ENCODE measurements at places on chromosomes 3 and 15. TPM values are rescaled to one million over a fixed set of nuclear protein-coding genes. Genes with fewer than 3 reads are reported as not detected.
A peak's percentile ranks its signal among the peaks of the same experiment; 100 is the strongest.

Gene MME
- polyA plus RNA-seq = 0.27 TPM

Gene PPP1R14D
- not detected for polyA plus RNA-seq

Gene ACP3
- polyA plus RNA-seq = 33.9 TPM

Gene CFAP92
- 0.19 TPM for polyA plus RNA-seq

Gene NUSAP1
- polyA plus RNA-seq = 1.7 TPM

Gene ERC2
- not detected for polyA plus RNA-seq

Gene MESP2
- polyA plus RNA-seq = 0.67 TPM

DNA sequence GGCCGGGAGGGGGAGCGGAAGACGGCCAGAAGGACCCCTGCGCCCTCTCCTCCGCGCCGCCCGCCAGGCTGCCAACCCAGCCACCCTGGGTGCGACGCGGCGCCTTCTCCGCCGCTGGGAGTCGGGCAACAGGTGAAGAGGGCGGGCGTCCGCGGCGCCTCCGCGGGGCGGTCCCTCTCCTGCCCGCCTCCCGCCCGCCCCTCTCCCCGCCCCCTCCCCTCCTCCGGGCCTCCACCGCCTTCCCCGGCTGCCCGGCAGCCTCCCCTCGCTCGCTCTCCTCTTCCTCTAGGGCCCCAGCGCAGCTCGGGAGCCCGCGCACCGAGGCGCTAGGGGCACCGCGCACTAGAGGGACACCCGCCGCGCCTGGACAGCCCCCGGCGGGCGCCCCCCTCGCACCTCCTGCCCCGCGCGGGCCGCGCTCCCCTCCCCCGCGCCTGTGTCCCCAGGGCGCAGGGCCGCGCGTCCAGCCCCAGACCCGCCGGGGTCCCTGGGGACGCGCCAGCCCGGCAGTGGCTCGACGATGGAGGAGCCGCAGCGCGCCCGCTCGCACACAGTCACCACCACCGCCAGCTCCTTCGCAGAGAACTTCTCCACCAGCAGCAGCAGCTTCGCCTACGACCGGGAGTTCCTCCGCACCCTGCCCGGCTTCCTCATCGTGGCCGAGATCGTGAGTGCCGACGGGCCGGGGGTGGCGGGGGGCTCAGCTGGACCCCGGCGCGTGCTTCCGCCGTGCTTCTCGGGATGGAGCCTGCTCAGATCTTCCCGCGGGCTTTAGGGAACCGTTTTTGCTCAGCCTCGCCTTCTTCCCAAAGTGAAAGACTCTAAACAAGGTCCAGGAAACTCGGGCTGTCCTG, at the start of gene CMTM8:
TSS of gene CMTM8 (plus strand) at position 228 of the 854 bp plus-strand sequence. CDS start at position 521, 293 bp downstream.
- peak within 1 kb of the TSS; percentile 80 for H3K4me3 ChIP-seq
- no peaks in the 10 kb centered on the region for H3K36me3 ChIP-seq
- DNase-seq = peak; percentile 57
- H3K27me3 ChIP-seq = peaks cover 16% of the 10 kb centered on the region
- H3K4me1 ChIP-seq = peaks cover 15% of the 10 kb centered on the region

DNA sequence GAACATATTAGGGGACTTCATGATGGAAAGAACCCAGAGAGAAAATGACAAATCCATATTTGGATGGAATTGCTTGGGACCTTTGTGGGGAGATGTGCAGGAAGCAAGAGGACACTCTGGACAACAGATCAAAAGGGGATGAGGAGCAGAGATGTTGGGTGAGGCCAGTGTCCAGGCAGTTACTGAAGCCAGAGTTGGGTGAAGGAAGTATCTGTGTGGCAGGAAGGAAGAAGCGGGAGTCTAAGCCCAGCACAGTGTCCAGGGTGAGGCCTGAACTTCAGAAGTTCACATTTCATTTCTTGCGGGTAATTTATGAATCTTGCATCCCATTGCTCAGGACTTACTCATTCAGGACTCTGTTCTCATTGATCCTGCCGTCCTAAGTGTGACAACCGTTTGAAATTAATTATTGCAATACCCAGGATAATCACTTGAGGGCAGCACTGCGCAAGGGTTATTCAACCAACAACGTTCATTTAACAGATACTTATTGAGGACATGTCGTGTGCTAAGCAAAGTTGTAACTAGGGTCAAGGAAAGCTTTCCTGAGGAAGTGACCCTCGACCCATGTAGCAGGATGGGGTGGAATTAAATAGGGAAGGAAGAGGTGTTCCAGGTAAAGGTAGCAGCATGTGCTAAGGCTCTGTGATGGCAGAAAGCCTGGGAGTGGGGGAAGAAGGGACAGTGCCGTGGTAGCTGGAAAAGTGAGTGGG, 61.3 kb upstream of the CMTM8 start:
- no peak overlapping the region for H3K27ac ChIP-seq
- no peaks in the 10 kb centered on the region for H3K36me3 ChIP-seq
- peaks cover 5% of the 10 kb centered on the region for H3K4me1 ChIP-seq
- H3K4me3 ChIP-seq = no peak overlapping the region
- peaks cover 2% of the 10 kb centered on the region for H3K27me3 ChIP-seq
- peak; percentile 45 for DNase-seq

DNA sequence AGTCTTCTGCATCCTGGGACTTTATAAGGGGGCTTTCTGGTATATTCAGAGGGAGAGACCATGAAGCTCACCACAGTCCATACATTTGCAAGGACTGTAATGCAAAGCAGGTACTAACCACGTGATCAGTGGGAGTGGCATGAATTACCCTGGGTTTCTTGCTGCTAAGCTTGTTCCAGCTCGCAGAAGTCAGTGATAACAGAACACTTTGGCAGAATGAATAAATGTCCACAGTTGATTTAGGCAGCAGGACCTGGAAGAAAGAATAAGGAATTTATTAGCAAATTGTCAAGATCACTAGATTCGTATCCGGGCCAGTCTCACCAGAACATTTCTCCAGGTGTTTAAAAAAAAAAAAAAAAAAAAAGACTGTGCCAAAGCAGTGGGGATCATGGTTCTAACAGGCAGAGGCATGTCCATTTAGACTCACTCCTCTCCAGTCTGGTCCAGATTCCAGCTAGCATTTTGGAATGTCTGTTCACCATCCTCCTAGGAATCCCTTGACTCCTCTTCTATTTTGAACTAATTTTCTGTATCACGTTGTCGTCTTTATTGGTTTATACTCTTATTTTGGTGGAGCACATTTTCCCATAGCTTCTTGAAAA, 24.5 kb downstream of the HHLA2 start:
- no peak overlapping the region for H3K27ac ChIP-seq
- no peaks in the 10 kb centered on the region for H3K4me1 ChIP-seq
- DNase-seq = no peak
- no peaks in the 10 kb centered on the region for H3K36me3 ChIP-seq
- no peaks in the 10 kb centered on the region for H3K27me3 ChIP-seq

DNA sequence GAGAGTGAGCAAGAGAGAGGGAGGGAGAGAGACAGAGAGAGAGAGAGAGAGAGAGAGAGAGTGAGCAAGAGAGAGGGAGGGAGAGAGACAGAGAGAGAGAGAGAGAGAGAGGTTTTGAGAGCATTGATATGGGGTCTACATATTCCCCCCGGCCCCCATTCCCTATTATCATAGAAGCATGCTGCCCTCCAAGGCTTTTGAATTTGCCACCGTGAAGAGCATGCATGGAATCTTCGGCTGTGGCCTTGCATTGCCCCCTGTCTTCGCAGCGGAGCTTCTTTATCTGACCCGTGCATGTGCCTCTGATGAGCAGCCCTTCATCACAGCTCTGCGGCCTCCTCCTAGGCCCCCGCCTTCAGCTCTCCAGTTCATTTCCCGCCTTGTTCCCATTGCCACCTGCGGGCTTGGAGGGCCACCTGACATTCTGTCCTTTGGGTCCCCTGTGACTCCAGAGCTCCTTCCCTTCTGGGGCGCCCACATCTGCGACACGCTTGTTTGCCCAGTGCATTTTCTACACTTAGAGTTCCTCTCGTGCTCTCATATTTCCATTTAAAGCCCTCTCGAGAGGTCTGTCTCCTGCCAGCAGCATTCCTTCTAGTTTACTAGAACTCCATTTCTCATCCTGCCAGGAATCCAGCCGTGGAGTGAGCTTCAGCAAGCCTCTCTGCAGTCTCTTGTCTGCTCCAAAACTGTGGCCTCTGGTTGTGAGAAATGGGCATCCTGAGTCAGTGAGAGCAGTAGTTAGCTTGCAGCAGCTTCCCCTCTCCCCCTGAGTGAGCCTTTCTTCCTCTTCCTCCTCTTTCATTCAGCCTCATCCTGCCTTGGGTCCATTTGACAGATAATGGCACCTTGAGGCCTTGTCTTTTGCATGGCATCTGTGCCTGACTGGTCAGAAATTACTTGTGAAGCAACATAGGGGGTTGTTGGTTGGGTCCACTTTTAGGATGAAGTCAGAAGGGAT, 25.3 kb downstream of the LPP start:
- no peak overlapping the region for H3K27ac ChIP-seq
- no peaks in the 10 kb centered on the region for H3K36me3 ChIP-seq
- DNase-seq = no peak
- H3K27me3 ChIP-seq = no peaks in the 10 kb centered on the region

- no peak overlapping the region for H3K27ac ChIP-seq
- H3K4me3 ChIP-seq = no peak overlapping the region
- no peaks in the 10 kb centered on the region for H3K4me1 ChIP-seq
- DNase-seq = no peak
Observed at GRCh38 chr15:35929740-35930444, 383.9 kb upstream of the DPH6 start.

DNA sequence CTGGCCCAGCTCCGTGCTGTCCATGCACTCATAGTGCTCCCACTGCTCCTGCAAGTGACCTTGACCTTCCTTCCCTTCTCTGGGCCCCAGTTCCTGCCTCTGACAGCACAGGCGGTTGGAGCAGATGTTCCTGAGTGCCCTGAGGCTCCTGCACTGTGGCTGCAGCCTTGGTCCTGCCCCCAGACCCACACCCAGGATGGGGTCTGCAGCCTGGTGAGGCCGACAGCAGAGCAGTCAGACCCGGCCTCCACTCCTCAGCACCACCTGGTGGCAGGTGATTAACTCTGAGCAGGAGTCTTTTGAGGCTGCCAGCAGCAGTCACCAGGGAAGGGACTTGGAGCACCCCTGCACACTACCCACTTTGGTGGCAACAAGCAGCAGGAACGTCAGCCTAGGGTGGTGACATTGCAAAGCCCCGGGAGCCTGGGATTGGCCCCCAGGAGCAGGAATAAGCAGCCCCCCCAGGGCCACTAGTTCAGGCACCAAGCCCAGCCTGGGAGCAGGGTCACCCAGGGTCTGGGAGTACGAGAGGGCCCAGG, 64.6 kb downstream of the CYP11A1 start:
- DNase-seq = no peak
- H3K27ac ChIP-seq = no peak overlapping the region
- H3K27me3 ChIP-seq = no peaks in the 10 kb centered on the region

DNA sequence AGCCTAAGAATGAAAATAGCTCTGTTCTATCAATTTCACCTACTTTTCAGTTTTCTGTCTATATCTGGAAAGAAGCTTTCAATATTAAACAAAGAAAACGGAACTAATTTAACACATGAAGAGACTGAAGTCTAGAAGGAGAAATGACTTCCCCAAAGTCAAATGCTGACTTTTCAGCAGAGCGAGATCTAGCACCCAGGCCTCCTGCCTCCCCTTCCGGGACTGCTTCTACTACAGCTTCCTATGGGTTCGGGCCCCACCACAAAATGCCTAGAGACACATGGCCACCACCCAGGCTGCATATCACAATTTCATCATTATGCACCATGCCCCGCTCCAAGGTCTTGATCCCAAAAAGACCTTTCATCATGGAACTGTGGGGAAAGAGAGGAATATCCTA, 104.5 kb downstream of the SST start:
- no peaks in the 10 kb centered on the region for H3K36me3 ChIP-seq
- no peaks in the 10 kb centered on the region for H3K27me3 ChIP-seq
- H3K4me3 ChIP-seq = no peak overlapping the region
- H3K27ac ChIP-seq = no peak overlapping the region
- H3K4me1 ChIP-seq = no peaks in the 10 kb centered on the region
- DNase-seq = no peak

- no peaks in the 10 kb centered on the region for H3K27me3 ChIP-seq
- no peaks in the 10 kb centered on the region for H3K36me3 ChIP-seq
- peaks cover 10% of the 10 kb centered on the region for H3K4me1 ChIP-seq
- no peak for DNase-seq
- no peak overlapping the region for H3K4me3 ChIP-seq
Observed at GRCh38 chr3:154193000-154193615, 71.9 kb downstream of the ARHGEF26 start.

DNA sequence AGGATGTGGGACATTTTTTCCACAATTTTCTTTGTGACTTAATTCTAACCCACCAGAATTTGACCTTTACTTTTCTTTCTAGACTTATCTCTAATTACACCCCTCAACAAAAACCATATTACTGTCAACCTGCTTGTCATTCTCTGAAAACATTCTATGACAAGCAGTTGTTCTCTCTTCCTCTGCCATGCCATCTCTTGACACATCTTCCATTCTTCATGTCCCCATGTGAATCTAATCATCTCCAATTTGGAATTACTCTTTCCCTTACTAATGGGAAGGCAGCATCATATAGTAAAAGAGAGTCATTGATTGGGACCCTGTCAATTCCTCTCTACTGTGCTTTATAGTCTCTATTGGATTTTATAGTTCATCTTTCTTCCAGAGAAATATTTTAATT, 61.3 kb upstream of the P2RY1 start:
- H3K36me3 ChIP-seq = no peaks in the 10 kb centered on the region
- H3K4me3 ChIP-seq = no peak overlapping the region
- no peak overlapping the region for H3K27ac ChIP-seq

DNA sequence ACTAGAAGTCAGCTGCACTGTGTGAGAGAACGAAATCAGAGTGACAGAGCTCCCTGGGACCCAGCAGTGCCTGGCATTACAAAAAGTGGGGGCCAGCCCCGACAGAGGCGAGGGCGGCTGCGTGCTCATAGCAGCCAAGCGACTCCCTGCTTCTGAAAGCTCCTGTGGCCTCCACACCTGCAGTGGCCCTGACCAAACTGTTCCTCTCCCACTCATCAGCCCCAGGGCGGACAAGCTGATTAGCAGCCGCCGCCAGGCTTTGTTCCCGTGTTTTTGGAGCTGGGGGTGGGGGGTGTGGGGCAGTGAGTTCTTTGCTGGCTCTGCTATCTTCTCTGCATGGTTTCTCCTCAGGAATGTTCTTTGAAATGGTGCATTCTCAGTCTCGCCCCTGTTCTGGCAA, 58.1 kb downstream of the DGKG start:
- H3K4me3 ChIP-seq = no peak overlapping the region
- no peak overlapping the region for H3K27ac ChIP-seq
- peaks cover 61% of the 10 kb centered on the region for H3K36me3 ChIP-seq
- H3K27me3 ChIP-seq = no peaks in the 10 kb centered on the region
- no peaks in the 10 kb centered on the region for H3K4me1 ChIP-seq

- no peak overlapping the region for H3K27ac ChIP-seq
- H3K27me3 ChIP-seq = no peaks in the 10 kb centered on the region
- no peak for DNase-seq
Observed at GRCh38 chr15:57570994-57571393, 20.7 kb upstream of the MYZAP start.

GRCh38 chr3:143808030-143808429, 40.2 kb downstream of the SLC9A9 start:
- H3K4me1 ChIP-seq = peaks cover 61% of the 10 kb centered on the region
- no peak overlapping the region for H3K4me3 ChIP-seq
- DNase-seq = no peak
- no peaks in the 10 kb centered on the region for H3K27me3 ChIP-seq
- H3K27ac ChIP-seq = peak overlapping the region; percentile 70
- H3K36me3 ChIP-seq = no peaks in the 10 kb centered on the region

DNA sequence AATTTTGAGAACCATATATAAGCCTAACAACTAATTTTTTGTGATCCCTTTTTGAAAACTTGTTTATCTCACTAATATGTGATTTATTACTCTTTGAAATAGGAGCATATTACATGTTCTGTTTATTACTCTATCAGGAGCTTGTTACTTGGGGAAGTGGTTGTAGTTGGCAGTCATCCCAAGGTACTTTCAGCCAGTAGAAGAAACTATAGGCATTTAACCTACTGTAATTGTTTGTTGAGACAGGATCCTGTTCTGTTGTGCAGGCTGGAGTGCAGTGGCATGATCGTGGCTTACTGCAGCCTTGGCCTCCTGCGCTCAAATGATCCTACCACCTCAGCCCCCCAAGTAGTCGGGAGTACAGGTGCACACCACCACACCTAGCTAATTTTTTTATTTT, 195.6 kb downstream of the TCF12 start:
- no peak overlapping the region for H3K4me3 ChIP-seq
- DNase-seq = no peak
- H3K27me3 ChIP-seq = no peaks in the 10 kb centered on the region
- peaks cover 6% of the 10 kb centered on the region for H3K4me1 ChIP-seq

Measured in CD14-positive monocyte (primary cell).